ENCODE measurements at places on chromosomes 11 and 22.
A peak's percentile ranks its signal among the peaks of the same experiment; 100 is the strongest.

DNA sequence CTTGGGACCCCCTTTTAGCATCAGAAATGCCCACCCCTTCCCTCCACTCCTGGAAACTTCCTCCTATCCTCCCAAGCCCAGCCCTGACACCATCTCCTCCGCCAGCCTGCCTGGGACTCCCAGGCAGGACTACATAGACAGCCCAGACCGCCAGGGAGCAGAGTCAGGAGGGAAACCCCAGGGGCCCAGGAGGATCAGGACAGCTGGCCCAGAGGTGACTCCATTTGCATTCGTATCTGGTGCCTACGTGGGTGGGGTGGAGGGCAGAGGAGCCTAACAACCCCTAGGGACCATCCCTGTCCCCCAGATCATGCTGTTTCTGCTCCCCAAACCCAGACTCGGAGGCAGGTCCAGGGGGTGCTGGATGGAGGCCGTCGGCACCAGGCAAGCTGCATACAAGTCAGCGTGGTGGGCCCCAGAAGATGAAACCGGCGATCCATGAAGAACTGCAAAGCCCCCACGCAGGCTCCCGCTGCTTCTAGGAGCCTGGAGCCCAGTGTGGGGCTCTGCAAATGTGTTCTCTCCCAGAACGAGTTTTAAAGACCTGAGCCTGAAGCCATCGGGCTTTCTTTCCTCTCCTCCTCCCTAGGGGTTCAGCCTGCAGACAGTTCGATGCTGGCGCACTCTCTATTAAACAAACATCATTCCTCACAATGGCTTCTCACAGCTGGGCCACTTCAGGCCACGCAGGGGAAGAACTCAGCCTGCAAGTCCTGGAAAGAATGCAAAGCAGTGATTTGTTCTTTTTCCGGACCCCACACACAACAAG, 1506.8 kb downstream of the BRD1 start:
- DNase-seq: no peak

DNA sequence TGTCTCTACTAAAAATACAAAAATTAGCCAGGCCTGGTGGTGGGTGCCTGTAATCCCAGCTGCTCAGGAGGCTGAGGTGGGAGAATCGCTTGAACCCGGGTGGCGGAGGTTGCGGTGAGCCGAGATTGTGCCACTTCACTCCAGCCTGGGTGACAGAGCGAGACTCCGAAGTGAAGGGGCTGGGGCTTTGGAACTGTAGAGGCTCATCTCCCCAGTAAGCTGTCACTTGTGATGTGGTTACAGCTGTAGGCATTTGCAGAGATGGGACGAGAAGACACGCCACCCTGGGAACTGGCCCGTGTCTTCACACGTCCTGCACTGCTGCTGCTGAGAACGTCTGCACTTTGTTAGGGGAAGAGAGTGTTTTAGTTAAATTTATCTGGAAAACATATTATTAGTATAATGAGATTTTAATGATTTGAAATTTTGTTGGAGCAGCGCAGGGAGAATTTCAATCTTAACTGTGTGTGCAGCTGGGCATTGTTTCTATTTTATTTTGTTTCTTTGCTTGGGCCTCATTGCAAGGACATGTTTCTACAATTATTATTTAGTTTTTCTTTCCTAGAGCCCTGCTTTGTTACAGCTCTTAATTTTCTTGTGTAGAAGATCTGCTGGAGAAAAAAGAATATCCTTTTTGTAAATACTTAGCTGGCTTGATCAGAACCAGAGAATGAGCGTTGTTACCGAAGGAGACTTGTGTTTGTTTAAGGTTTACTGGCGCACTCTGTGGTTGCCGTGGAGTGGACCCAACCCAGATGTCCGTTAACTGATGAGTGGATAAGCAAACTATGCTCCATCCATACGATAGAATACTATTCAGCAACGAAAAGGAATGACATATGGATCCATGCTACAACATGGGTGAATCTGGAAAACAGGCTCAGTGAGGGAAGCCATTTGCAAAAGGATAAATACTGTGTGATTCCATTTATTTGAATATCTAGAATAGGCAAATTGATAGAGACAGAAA, 18.4 kb downstream of the PARVB start:
- no peak for DNase-seq

DNA sequence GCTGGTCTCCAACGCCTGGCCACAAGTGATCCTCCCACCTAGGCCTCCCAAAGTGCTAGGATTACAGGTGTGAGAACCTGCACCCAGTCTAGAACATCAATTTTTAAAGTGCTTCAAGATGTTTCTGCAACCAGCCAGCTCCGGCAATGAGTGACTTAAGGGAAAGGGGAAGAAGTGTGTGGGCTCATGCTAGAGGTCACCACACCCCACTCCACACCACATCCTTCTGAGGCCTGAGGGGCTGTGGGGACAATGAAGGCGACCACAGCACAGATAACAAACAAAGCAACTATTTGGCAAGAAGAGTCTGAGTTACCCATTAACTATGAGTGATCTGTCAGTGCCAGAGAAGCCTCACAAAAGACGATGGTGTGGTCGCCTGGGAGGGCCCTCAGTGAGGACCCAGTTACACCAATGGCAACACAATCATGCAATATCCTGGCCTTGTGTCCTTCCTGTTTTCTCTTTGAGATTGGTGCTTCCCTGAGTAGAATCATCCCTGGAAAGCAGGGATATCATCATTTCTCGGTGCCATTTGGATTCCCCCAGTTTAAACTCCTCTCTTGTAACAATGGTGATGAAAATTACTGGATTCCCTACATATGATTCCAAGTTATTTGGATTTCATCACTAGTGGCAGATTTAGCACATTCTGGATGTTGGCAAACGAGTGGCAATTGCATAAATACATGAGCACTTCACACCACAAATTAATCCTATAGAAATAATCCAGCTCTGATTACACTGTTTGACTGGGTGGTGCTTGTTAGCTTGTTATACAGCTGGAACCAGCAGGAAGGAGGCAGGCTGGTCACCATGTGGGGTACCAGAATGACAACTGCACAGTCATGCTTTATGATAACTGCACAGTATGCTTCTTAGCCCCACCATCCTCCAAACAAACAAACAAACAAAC, 18.4 kb downstream of the ABTB2 start:
- no peak for DNase-seq

DNA sequence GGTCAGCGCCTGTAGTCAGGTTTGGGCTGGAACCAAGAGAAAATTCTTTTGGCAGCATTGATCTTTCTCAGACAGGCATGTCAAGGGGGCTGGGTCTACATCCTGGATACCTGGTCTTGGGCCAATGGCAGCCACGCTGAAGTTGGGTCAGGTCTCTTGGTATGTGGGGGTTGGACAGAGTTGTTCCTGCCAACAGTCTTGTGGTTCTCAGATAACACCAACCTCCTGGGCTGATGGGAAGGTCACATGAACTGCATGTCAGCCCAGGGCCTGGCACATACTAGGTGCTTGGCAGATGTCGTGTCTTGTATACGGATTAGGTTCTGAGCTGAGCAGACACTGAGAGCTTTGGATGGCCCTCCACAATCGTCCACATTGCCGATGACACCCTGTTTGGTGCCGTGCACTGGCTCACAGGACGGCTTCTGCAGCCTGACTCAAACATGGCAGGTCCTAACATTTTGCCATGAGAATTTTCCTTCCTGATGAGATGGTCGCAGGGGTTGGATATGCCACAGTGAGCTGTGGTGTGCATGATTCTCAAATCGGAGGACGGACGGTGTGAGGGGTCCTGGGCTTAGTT, 42.0 kb downstream of the FBLN1 start:
- DNase-seq: no peak

DNA sequence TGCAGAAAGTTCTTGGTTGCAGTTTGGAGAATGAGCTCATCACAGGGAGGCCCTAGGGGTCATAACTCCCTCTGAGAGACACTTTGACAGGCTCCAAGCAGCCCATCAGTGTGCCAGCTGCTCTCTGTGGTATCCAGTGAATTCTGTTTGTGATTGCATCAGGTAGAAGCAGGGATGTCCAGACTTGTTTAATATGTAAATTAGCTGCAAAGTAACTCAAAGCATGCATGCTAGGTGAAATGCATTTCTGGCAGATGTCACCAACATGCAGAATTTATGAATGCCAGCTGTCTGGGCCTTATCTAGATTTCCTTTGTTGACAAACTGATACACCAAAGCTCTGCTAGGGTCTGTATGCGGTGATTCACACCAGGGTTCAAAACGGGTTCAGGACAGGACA, 123.6 kb upstream of the MTNR1B start:
- DNase-seq: no peak

GRCh38 chr11:105456950-105457349, 152.9 kb upstream of the GRIA4 start:
- DNase-seq: no peak

DNA sequence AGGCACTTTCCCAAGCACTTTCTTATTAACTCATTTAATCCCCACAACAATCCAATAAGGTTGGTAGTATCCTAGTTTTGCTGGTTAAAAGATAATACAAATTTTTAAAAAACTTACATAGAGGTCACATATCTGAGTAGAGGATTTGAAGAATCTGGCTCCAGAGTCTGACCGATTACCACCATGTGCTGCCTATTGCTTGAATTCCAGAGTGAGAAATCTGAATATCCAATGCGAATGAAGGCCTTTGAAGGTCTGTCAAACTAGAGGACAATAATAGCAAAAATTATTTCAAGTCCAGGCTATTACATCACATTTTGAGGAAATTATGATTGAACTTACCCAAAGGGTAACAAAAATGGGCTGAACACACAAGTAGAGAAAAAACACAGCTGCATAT, 77.8 kb upstream of the BIRC3 start:
- no peak for DNase-seq

DNA sequence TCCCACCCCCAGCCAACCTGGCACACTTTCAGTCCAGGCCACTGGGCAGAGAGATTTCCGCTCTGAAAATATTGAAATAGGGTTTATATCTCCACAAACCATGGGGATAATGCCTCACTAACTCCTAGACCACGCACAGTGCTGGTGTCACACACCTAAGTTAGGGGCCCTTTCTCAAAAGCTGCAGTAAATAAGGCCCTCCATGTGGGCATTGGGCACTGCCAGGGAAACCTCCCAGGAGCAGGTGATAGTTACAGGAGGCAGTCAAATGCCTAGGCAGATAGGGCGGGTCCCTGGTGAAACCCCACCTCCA, 3.1 kb upstream of the IL10RA start:
- DNase-seq: no peak

GRCh38 chr11:77147668-77148321, 19.7 kb downstream of the MYO7A start:
- no peak for DNase-seq

GRCh38 chr11:83140691-83141455, 16.1 kb upstream of the PCF11 start:
- no peak for DNase-seq

DNA sequence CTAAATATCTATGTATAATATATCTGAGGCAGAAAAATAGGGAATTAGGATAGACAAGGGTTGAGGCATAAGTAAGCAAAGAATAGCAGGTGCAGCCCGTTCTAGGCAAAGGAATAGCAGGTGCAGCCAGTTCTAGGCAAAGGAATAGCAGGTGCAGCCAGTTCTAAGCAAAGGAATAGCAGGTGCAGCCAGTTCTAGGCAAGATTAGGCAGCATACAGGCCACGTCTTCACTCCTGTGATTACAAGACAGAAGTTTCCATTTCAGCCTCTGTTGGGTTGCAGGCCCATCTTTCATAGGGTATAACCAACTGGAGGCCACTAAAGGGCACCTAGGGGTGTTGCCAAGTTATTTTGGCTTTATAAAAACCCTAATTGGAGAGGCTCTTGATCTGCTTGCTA, 28.8 kb upstream of the CHORDC1 start:
- DNase-seq: no peak

- no peak for DNase-seq
Measured at GRCh38 chr11:29343465-29344333, 673.1 kb downstream of the KCNA4 start.

DNA sequence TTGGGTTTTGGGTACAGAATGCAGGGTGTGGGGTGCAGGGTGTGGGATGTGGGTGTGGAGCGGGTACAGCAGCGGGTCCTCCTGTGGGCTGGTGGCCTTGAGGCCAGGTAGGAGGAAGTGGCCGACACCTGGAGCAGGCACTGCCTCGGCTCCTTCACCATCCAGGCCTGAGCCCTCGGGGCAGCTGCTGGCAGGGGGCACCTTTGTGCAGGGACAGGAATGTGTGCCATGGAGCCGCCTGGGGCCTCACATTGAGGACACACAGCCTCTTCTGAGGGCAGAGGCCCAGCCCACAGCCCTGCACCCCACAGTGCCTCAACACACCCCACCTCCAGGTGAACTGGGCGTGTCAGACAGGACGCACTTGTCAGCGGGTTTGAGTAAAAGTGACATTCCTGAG, 984.0 kb downstream of the BRD1 start:
- no peak for DNase-seq

DNA sequence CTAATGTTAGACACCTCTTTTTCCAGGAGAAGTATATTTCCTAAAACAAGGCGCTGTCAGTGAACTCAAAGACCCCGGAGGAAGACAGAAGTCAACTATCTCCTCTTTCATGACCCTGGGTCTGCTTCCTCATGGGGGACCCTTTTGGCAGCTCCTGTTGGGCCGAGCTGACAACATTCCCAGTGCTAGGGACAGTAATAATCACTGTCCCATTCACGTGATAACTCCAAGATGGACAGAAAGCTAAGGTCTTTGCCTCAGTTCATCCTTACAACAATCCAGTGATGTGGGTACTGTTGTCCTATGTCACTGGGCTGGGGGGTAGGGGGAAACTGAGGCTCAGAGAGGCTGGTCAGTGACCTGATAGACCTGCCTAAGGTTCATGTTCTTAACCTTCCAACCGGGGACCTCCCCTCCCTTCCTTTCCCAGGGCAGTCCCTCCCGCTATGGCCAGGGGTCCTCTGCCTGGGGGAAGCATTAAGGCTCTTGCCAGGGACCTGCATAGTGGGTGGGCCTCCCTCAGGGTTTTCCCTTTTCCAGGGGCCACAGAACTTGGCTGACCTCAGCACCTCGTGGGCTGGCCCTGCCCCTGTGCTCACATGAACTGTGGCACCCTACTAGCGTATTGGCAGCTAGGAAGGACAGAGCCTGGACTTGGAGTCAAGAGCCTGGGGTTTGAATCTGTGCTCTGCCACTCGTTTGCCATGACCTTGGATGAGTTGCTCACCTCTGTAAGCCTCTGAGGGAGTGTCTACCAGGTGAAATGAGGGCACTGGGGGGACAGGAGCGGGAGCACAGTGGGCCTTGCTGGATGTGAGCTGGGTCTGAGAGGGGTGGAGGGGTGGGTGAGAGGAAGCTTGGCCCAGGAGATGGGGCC, 53.6 kb downstream of the LRRC32 start:
- DNase-seq: no peak

DNA sequence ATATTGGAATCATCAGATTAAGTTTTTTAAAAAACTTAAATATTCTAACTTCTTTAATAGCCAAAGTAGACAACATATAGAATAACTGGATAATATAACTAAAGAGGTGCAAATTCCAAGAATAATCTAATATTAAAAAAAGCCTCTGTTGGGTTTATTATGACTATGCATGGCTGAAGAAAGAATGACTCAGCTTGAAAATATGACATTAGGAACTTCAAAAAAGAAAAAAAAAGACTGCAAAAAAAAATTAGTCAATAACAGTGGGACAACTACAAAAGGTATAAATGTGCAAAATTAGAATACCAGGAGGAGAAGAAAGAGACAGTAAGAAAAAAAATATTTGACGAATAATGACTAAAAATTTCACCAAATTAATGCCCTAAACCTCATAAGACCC, 1178.0 kb downstream of the JRKL start:
- no peak for DNase-seq

GRCh38 chr22:38467904-38468442, at the start of gene KDELR3:
KDELR3 (plus strand) TSS chr22:38468096; CDS start chr22:38468234, 138 bp downstream.
- peak; percentile 36 for DNase-seq

All from stimulated activated CD8-positive, alpha-beta memory T cell treated with anti-CD3 and anti-CD28 coated beads, Interleukin-15, amount 100 ng/mL, for 24 hours (primary cell).